CD4-positive, alpha-beta memory T cell (primary cell): ENCODE measurements at places on chromosomes 11 and 22.
A peak's percentile ranks its signal among the peaks of the same experiment; 100 is the strongest.

DNA sequence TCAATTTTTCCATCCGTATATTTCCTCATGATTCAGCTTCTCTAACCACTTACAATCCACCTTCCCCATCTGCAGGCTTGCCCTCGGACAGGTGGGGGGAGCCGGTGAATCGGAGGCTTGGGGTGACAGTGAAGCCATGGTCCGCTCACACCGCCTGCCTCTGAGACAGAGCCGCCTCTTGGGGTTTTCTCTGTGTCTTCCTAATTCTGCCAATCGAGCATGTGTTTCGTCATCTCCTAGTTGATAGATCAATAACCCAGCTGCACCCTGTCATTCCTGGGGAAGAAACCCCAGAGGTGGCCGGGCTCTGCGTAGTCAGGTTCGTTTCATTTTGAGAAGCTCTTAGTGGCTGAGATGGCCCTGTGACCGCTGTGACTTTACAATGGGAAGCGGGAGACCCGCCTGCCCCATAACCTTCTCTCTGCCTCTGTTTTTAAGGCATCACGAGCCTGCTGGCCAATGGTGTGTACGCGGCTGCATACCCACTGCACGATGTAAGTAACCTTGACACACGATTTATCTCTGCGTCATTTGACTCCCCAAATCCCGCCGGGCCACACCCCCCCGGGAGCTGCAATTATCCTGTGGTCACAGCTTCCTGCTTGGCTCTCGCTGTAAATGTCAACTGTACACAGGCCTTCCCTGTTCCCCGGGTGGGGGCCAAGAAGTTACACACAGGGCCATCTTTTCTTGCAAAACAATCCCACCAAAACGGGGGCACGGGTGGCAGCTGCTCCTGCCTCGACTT is 33.3 kb downstream of the ANO1 start:
- DNase-seq: no peak

- DNase-seq: no peak
Measured at GRCh38 chr22:49292909-49293308, 534.8 kb downstream of the BRD1 start.

DNA sequence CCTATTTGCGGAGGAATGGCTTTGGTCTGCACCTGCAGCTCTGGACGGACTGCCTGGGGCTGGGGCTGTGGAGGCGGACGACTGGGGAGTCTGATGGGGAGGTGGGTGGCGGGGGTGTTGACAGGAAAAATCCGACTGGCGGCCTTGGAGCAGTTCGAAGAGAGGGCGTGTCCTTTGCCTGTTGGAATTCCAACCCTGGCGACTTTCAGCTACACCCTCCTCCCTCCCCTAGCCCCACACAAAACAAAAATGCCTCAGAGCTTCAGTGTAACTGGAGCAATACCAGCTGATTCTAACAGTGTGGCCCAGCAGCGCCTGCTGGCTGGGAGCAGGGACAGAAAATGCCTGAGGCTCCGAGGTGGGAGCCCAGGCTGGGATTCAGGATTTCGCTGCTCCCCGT is 85.4 kb downstream of the ATXN10 start:
- no peak for DNase-seq

DNA sequence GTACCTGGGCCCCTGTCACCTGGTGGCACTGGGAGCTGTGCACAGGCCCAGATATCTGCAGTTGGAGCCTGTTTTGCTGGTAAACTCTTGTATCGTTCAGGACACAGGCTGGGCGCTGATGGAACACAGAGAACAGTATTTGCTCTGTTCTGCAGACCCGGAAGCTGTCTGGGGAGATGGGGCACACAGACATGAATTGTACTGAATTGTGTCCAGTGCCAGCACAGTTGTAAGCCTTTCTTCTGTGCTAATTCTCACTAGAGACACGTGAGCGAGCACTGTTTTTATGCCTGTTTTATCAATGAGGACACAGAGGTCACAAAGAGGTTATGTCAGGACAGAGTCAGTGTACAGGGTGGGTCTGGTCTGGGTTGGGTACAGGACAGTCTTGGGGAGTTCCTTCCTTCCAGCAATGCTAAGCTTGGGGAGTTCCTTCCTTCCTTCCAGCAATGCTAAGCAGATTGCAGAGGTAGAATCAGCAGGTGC is 24.4 kb upstream of the ACR start:
- DNase-seq: no peak

GRCh38 chr11:93131709-93132108 is 66.1 kb downstream of the SLC36A4 start:
- DNase-seq: no peak

DNA sequence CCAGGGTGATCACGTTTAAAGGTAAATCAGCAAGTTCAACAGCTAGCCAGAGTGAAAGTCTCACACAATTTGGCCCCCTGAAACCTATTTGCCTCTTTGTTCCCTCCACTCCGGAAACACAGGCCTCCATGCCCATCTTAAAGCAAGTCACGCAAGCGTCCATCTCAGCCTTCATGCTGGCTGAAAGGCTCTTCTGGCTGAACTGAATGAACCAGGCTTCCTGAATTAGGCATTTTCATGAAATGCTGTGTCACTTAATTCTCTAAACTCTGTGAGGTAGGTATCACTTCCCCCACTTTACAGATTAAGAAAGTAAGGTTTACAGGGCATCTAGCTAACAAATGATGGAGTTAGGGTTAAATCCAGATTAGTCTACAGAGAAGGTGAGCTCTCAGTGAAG is 1.4 kb downstream of the SLC25A17 start:
- no peak for DNase-seq

- peak; percentile 67 for DNase-seq
Measured at GRCh38 chr11:20156280-20156875, 3.9 kb downstream of the DBX1 start.

- DNase-seq: peak; percentile 40
Measured at GRCh38 chr22:41910050-41911000, 4.5 kb downstream of the SHISA8 start.

DNA sequence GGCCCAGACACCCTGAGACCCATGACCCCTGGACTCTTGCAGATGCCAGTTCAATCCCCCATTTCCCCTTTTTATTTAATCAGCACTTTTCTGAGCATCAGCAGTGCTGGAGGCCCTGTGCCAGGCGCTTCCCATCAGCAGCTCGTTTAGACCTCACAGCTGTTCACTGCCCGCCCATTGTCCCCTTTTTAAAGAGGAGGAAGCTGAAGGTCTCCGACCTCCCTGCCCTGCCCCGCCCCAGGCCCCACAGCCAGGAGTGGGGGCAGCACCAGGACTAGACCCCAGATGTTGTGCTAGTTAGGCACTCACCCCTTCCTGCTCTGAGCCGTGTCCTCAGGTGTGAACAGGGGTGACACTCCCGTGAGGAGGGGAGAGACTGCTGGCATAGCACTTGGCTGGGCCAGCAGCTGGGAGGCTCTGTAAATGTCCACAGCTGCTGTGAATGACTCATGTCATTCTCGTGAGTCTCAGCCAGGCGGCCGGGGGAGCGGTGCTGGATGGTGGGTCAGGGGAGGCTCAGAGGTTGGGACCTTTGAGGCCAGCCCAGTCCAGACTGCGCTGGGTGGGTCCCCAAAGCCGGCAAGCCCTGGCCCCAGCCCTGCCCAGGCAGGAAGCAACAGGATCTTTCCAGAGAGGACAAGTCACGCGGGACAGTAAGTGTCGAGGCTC is 19.9 kb downstream of the EMID1 start:
- DNase-seq: no peak

- DNase-seq: no peak
Measured at GRCh38 chr22:25025491-25026400, 73.2 kb downstream of the KIAA1671 start.

DNA sequence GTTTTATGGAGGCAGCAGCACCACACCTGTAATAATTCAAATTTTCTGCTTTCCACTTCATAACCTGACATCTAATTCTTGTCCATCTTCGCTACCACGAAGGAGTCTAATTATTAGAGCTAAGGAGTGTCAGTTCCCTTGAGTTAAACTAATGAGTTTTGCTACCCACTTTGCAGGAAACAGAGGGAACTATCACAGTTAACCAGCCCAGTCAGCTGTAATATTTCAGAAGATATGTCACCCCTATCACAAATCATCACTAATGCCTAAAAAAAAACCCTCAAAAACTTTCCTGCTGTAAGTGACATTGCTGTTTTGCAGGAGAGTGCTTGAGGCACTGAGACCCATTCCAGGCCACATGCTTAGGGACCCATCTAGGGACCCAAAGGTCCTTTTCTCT is 8.4 kb downstream of the TECTA start:
- DNase-seq: no peak
